Substantia nigra (tissue), 51 donors: ENCODE measurements at places on chromosomes 3 and 15.

- peak; percentile 75 for DNase-seq
Measured at GRCh38 chr3:138367911-138368310, 19.5 kb downstream of the MRAS start.

DNA sequence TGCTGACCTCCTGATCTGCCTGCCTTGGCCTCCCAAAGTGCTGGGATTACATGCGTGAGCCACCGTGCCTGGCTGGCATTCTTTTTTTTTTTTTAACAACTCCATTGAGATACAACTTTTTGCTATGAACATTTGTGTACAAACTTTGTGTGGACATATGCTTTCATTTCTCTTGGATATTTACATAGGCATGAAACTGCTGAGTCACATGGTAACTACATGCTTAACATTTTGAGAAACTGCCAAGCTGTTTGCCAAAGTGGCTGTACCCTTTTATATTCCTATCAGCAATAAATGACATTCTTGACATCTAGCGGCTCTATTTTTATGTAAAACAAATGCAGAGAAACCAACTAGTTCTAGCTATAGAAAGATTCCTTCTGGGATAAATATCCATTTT is 8.7 kb upstream of the YEATS2 start:
- no peak for DNase-seq

DNA sequence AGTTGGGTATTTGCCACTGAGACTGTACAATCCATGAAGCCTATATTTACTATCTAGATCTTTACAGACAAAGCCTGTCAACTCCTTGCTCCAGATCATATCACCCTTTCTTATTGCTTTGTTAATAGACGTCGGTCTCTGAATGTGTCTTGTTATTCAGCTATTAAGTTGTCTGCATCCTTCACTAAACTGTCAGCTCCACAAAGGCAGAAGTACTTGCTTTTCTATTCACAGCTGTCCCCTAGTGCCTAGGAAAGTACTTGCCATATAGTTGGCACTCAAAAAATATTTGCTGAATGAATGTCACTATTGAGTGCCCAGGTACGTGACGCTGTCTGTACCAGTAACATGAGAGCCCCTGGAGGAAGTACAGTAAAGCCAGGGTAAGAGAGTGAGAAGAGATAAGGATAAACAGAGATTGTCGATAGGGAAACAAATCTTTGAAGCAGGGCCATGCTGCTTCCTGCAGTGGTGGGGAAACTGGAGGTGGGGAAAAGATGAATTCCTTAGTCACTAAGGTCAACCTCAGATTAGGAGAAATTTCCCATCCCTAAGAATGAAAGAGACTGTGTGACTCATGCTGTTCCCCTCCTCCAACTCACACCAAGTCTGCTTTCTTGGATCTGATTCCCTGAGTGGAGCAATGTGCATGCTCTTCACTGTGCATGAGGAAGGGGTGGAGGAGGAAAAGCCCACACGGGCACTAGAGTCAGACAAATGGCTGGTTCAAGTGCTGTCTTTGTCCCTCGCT is 36.3 kb downstream of the PRICKLE2 start:
- peak; percentile 11 for DNase-seq

DNA sequence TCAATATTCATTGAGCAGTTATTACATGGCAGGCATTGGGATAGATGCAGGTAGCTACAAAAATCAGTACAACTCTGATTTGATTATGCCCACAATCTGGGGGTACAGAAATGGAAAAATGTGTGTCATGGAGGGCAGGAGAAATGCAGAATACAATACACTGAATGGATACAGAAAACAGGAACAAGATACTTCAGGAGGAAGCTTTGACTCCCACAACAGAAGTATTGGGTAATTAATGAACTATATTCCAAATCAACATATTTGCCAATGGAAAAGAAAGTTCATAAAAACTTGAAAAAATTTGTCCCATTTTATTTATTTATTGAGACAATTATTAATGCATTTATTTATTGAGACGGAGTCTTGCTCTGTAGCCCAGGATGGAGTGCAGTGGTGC is 207.0 kb downstream of the SUCLG2 start:
- DNase-seq: no peak

DNA sequence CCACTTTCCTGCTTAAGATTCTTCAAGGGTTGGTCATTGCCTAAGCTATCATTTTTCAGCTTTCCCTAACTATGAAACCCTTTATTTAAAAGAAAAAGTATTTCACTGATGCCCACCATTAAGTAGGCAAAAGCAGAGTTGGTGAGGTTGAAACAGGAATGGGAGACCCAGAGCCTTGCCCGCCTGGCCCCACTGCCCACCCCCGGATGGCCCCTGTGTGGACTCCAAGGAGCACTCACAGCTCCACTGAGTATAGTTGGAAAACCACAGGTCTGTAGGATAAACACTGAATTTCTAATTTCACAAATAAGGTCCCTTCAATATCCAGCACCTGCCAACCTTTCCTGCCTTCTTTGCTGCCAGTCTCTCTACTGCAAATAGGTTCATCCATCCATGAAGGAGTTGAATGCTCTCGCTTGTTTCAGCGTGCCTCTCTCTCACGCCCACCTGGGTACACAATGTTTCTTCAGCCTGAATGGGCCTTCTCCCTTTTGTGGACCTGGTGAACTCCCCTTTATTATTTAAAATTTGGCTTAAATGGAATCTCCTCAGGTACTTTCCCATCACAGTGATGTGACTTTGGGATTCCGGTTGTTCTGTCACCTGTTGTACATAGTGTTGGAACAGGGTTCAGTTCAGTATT is 8.7 kb upstream of the ACAP2 start:
- no peak for DNase-seq

DNA sequence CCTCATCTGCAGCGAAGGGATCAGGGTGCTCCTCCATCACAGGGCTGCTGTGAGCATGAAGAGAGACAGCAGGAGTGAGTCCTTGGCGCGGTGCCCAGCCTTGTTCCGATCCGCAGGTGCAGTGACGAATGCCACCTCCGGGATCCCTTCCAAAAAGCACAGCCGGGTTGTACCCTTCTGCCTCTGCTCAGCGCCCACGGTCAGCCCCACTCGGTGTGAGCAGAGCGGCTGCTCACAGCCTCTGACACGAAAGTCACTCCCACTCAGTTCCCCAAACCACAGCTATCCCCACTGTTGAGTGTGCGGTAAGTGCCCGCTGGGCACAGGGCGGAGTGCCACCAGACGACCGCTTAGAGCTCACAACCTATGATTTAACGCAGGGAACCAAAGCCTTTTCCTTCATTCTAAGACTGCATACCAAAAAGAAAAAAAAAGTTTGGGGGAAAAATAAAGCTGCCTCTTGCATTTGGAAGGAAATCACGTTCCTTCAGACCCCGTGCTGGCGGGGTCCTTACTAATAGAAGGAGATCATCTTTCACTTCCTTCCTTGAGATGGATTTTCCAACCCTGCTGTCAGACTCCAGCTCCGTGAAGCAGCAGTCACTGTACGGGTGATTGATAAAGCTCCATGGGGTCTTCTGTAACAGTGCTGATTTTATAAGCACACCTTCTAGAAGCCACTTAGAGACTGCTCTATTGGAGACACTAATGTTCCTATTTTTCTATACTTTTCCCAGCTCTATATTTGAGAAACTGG is 34.7 kb upstream of the TUBGCP5 start:
- no peak for DNase-seq

DNA sequence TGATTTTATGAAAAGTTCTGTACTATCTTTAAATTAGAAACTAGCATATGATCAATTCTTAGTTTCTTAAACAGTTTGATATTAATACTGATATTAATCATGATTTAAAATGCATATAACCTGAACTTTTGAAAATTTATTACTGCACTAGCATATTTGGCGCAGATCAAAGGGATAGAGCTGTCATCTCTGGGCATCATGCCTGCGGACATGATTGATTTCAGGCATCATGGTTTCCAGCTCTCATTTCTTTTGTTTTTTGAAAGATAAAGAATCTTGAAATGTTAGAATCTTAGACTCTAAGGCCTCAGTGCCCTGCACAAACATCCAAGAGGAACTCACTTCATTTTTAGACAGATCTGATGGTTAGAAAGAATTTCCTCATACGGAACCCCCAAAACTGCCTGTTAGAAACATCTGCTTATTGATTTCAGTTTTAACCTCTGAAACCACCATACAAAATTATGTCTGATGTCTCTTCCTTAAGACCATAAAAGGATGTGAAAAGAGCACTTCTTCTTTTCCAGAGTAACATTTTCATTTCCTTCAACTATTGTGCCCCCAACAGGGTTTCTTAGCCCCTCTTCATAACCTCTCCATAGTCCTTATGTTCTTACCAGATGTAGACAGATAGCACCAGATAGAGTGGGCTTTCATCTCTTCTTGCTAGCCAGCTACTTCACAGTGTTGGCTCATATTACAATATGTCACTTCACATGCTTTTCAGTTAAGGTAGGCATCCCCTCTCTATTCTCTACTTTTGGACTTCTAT is 110.8 kb downstream of the BBX start:
- no peak for DNase-seq

- no peak for DNase-seq
Measured at GRCh38 chr15:84669726-84670125, 11.7 kb upstream of the NMB start.

DNA sequence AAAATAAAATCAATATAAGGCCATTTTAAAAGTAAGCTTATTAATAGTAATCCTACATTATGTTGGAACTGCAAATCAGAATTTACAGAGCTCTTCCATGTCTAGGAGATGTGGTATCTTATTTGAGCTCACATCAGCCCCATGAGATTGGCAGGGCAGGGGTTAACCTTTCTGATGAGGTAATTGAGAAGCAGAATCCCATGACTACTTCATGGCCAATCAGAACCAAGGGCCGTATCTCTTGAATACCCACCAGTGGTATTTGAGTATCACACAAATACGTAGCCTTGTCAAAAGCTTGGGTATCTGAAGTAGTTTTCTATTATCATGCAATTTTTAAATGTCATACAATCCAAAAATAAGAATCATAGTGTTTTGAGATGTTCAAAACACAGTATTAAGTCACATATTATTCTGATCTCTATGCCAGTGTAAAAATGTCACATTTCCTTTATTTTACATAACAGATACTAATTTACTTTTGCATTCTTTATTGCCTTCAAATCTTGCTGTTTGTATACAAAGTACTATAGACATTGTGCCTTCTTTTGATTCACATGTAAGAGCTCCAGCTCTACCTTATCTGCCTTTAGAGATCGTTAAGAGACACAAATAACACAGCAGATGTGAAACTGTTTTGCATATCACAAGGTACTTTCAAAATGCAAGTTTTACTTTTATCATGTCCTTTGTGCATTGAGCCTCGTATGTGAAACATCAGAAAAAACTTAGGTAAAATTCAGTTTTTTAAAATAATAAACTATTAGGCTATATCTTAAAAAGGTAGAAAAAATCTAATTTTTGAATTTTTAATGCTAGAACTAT is 251.7 kb upstream of the GOLGA6L4 start:
- DNase-seq: no peak

GRCh38 chr3:45701172-45701867 is 12.1 kb downstream of the SACM1L start:
- no peak for DNase-seq

- DNase-seq: no peak
Measured at GRCh38 chr3:148998715-148999423, 7.5 kb downstream of the GYG1 start.

DNA sequence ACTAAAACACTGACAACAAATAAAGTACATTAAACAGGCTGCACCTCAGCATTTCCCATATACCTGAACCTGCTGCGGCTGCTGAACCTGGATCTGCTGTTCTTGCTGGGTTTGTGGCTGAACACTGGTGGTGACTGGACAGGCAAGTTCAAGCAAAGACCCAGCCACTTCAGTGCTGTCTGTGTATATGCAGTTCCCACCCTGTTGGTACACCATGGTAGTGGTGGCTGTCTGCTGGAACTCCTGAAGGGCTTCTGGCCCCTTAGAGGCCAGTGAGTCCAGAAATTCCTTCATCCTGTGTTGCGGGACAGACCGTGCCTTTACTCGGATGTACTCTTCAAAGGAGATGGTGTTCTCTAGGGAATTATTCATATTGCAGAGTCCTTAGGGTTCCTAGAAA is 17.2 kb downstream of the QRICH1 start:
- DNase-seq: no peak

- no peak for DNase-seq
Measured at GRCh38 chr3:45915518-45916231, 27.6 kb upstream of the CXCR6 start.

DNA sequence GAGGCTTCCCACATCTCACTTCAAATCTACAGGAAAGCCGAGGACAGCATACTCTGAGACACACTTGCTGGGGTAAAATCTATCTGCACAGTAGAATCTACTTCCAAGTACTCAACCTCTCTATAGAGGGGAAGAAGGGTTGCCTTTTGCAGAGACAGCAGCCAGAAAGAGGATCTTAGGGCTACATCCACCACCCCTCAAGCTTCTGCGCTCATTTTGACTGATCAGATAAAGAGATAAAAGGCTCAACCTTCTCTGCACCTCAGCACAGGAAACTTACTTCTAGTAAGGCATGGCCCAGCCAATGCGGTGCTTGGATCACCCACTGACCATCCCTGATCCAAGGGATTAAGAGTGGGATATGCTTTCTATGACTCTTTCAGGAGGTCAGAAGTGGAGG is 6.9 kb upstream of the SLC9A9 start:
- no peak for DNase-seq

DNA sequence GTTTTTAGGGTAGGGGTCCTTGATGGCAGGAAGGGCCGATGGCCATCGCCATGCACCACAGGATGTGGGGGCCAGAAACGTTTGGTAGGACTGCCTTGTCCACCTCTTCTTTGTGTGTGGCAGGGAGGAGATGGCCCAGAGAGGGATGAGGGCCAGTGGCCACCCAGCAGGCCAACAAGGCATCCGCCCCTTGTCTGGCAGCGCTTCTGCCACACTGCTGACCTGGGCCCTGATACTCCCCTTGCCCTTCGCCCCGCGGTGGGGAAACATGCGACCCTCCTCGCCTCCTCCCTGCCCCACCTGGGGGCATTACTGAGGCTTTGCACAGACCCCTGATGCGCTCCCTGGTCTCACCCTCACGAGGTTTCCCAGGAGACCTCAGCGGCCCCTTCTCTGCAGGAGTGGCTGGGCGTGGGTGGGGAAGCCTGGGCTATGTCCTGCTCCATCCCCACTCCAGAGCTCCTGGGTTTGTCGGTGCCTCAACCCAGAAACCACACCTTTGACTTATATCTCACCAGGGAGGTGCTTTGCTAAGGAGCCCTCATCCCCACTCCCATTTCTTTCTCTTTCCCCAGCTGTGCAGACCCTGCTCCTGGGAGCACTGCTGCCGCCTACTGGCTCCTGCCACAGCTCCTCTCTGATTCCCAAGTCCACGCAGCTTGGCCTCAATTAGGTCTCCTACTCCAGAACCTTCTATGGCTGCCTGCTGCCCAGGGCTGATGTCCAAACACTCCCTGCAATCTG is 38.7 kb downstream of the FEM1B start:
- DNase-seq: no peak

- no peak for DNase-seq
Measured at GRCh38 chr3:45946307-45946706, 3.0 kb downstream of the CXCR6 start.
